Hematopoietic multipotent progenitor cell (in vitro differentiated cells): ENCODE measurements at places on chromosomes 1 and 21. TPM values are rescaled to one million over a fixed set of nuclear protein-coding genes. Genes with fewer than 3 reads are reported as not detected.

PLA2G2F gene
- total RNA-seq = under 0.01 TPM

MMP23B gene
- total RNA-seq = 1.6 TPM

GRCh38 chr1:7117399-7118281, 332.4 kb downstream of the CAMTA1 start:
- DNase-seq = no peak

DNA sequence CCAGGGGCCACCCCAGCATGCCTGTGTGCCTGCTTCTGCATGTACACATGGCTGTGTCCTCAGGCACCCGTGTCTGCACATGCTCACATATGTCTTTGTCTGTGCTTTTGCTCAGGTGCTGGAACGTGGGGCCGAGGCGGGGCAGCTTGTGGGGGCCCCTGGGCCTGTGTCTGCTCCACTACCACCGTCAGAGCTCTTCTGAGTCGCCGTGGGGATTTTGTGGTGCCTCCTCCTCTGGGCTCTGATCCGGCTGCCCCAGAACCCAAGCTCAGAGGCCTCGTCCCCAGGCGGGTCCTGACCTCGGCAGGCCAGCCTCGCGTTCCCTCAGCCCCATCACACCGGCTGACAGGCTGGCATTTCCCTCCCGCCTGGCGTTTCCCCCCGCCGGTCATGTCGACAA, 104.6 kb upstream of the ACTRT2 start:
- DNase-seq = no peak

GRCh38 chr1:197774466-197775281, 606 bp downstream of the DENND1B start:
- DNase-seq = peak; percentile 58

DNA sequence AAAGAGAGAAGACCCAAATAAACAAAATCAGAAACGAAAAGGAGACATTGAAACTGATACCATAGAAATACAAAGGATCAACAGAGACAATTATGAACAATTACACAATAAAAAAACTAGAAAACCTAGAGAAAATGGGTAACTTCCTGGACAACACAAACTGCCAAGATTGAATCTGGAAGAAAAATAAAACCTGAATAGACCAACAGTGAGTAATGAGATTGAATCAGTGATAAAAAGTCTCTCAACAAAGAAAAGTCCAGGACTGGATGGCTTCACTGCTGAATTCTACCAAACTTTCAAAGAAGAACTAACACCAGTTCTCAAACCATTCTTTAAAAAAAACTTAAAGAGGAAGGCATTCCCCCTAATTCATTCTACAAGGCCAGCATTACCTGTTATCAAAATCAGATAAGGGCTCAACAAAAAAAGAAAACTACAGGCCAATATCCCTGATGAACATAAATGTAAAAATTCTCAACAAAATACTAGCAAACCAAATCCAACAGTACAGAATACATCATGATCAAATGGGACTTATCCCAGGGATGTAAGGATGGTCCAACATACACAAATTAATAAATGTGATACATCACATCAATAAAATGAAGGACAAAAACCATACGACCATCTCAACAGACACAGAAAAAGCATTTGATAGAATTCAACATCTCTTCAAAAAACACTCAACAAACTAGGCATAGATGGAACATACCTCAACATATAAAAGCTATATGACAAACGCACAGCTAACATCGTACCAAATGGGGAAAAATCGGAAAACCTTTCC, 119.9 kb downstream of the ACBD6 start:
- DNase-seq = no peak

GRCh38 chr1:204507317-204508105, 8.7 kb upstream of the MDM4 start:
- DNase-seq = peak; percentile 68
